Posterior vena cava (tissue), 2 donors: ENCODE measurements at places on chromosomes 6 and 20.

DNA sequence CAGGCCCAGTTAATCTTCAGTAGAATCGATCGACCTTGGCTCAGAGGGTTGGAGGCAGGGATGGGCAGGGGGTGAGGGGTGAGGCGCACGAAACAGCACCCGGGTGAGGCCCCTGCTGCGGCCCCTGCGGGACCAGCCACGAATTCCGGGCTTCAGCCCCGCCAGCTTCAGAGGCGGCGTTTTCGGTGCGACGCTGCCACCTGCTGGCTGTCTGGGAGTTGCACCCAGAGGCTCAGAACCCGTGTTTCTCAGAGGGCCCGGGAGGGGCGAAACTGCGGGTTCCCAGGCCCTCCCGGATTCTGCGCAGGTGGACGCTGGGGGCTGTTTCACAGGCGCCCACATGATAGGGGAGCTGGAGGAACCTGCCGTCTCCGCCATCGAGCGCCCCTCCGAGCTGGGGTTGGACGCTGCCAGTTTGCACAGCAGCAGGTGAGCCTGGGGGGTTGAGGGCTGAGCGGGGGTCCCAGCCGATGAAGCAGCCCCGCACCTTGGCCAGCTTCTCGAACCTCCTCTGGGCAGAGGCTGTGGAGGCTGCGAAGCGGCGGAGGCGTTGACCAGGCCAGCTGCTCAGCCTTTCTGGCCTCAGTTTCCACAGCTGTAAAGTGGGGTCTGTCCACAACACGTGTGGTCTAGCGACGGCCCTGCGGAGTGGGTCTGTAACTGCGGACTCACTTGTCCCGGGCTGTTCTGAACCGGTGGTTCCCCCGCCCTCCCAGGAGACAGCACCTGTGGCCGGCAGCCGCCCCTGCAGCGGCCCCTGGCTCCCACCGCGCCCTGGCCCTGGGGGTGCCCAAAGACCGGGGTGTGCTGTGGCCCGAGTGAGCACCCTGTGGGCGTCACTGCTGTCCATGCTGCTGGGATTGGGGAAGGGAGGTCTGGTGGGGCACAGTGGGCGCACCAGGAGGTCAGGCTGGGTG lies 2.5 kb upstream of the BHLHE23 start:
- DNase-seq, result peak; percentile 94

GRCh38 chr20:11453430-11453829 lies 464.3 kb upstream of the BTBD3 start:
- no peak for DNase-seq

GRCh38 chr6:166449641-166450040 lies 66.9 kb upstream of the MPC1 start:
- DNase-seq, result no peak

- no peak for DNase-seq
Observed at GRCh38 chr20:42218621-42219374, 600.6 kb upstream of the CHD6 start.

GRCh38 chr20:58710481-58711265 lies 18.1 kb downstream of the NPEPL1 start:
- DNase-seq, result peak; percentile 44

DNA sequence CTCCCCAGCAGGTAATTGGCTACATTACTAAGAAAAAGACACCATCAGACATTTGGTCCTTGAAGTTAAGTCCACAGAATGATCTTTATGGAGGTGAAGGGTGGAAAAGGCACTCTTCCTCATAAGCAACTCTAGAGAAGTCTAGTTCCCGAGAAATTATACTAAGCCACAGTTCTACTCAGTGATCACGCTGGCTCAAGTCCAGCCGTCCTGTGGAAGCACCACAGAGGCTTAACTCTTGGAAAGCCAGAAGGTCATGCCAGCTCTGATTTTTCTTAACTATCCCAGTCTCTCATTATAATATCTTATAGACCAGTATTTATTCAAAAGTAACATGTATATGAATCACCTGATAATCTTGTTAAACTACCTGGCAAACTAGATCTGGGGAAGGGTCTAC lies 258.5 kb downstream of the EYA4 start:
- DNase-seq, result no peak

DNA sequence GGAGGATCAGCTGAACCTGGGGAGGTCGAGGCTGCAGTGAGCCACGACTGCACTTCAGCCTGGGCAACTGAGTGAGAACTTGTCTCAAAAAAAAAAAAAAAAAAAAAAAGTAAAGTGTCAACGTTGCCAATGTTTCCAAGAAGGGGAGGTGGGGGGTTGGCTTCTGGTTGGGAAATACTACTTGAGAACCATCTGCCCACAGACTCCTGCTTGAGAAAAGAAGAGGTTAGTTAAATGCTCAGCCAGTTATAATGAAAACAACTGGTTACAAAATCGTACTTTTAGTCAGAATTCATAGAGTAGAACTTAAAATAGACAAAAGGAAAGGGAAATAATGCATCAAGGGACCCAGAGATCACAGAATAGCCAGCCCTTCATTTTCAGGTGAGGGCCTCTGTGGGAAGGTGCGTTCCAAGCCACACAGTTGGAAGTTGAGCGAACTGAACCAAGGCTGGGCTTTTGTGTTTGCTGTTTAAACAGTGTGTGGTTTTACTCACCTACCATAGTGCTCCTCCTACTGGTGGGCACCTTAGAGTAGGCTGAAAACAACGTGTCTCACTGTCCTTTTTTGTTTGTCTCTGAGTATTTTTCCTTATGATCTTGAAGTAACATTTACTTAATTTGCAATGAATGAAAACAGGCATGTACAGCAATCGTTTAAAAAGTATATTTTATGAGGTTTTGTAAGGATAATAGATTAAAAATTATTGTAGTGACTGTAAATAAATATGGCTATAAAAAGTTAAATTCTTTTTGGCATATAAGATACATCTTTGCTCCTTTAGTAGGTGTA lies 200.7 kb downstream of the BCAS1 start:
- DNase-seq, result no peak
